ENCODE measurements at places on chromosomes 6 and 20.

GRCh38 chr6:29759457-29759856 is 36.2 kb downstream of the HLA-F start:
- no peak for DNase-seq

- no peak for DNase-seq
These were observed 169.2 kb downstream of the SAMD5 start for GRCh38 chr6:147677647-147678046.

- no peak for DNase-seq
These were observed 93.6 kb downstream of the RPP40 start for GRCh38 chr6:4910037-4910760.

DNA sequence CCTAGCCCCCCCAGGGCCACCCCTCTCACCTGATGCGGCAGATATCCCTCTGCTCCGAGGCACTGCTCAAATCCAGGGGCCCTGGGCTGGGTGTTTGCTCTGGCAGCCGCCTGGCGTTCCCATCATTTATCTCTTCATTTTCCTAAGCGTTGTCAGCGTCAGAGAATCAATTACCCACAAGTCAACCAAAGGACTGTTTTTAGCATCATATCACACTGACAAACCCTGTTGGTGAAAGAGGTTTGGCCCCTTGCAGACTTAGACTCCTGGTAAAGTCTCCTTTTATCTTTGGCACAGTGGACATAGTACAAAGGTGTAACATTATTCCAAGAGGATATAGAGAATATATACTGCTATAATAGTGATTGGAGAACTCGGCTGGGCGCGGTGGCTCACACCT is at the start of gene GHRH:
Gene GHRH (minus strand): TSS at position 101 of the 400 bp plus-strand sequence. CDS start 4,925 bp downstream, outside the sequence.
- DNase-seq = no peak

DNA sequence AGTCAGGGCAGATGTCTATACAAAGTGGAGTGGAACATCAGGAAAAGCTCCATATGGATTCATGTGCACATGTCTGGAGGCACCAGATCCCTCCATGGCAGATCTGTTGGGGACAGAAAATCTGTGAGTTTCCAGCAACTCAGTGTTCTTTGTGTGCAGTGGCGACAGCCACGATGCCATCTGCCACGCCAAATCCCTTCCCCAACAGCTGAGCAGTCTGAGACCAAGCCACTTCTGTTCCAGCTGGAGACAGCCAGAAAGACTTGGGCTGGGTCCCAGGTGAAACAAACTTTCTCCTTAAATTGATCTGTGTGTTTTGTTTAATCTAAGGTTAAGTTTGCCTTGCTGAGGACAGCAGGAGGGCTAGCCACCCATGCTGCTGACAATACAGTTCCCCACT is 22.9 kb downstream of the FKBP1A start:
- DNase-seq = no peak

DNA sequence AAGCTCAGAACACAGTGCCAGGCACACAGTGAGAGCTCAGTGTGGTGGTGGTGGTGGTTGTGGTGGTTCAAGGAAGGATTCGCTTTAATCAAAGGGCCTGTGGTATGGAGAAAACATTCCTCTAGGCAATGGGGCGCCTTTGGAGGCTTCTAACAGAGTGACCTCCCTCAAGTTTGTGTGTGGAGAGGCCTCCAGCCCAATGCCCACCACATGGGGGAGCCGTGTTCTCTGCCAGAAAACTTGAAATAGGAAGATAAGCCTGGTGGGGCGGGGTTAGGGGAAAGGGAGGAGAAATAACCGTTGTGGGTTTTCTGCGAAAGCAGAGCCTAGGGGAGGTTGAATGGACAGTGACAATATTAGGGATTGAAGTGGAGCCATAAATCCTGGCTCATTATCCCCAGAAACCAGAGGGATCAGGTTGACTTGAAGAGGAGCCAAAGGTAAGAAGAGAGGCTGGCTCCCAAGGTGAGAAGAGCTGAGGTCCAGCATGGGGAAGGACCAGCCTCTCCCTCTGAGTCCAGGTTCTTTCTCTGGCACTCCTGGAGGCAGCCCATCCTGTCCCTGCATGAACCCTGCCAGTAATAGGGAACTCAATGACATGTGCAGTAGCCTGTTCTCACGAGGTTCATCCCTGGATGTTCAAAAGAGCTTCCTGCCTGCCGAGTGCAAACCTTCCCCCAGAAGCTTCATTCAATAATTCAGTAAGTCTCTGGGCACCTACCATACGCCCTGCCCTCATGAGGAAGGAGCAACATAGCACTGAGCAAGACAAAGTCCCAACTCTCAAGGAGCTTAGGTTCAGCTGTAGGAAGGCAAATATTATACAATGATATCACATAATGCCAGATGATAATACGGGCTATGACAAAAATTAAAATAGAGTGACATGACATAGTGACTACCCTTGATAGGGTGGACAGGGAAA is 51.4 kb downstream of the TGM2 start:
- no peak for DNase-seq

GRCh38 chr6:107578642-107579341 is 88.9 kb downstream of the SOBP start:
- DNase-seq = no peak

DNA sequence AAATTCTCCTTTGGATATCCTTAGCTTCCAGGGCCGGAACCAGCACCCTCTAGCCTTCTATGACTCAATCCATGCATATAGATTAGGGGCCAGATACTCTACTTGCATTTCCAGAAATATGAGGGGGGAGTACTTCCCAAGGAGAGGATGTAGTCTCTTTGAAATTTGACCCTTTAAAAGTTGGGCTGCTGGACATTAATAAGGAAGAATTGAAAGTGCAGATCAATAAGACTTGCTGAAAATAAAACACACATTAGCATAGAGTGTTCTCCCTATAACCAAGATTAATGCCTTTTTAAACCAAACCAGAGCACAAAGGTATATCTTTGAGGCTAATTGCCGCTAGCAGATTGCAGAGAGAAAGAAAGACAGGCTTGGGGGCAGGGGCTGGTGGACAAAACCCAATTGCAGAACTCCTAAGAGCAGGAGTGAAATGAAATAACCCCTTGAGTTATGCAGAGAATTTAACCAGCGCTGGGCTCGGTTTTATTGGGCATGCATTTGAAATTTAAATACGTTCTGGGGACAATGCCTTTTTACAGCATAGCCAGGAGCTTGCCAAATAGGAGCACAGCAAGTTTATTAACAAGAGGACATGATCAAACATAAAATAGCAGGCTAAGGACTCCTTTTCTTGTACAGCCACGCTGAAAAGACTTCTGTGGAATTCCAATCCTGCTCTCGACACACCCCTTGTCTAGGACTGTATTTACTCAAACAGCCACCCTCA is 108.2 kb upstream of the SALL4 start:
- no peak for DNase-seq

- no peak for DNase-seq
These were observed 3.3 kb downstream of the ADGRB3 start for GRCh38 chr6:68638230-68638900.

- DNase-seq = no peak
These were observed 112.7 kb downstream of the CLIC5 start for GRCh38 chr6:45902984-45903383.

DNA sequence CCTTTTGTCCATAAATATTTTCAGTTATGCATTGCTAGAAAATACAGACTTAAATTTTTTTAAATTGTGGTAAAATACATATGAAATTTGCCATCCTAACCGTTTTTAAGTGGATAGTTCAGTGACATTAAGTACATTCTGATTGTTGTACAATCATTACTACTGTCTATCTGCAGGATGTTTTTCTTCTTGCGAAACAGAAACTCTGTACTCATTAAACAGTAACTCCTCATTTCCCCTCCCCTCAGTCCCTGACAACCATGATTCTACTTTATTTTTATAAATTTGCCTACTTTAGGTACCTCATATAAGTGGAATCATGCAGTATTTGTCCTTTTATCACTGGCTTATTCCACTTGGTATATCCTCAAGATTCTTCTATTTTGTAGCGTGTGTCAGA is 21.3 kb downstream of the TAF11 start:
- DNase-seq = no peak

DNA sequence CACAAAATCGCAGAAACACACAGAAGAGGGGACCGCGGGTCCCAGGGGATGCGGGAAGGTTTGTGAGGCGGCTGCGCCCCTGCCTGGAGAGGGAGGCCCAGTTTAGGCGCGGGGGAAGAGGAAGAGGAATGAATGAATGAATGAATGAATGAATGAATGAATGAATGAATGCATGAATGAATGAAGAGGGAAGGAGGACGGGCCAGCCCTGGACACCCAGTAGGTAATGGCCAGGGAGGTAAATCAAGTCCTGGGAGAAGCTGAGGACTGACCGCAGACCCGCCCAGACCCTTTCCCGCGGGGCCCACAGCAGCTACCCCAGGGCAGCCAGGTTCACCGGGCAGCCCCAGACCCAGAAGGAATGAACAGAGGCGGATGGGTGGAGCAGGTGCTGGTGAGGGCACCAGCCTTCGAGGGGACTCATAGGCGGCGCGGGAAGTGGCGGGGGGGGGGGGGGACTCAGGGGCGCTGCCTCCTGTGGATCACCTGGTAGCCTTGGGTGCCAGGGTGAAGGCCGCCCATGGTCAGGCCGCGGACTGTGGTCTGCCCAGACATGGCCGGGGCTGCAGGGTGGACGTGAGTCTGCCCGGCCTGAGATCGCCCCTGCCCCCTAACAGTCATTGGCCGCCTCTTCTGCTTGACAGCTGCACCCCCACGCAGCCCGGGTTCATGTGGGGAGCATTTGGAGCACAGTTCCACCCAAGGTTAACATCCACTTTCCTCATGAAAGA is 192.0 kb upstream of the PDE10A start:
- DNase-seq = no peak

- DNase-seq = no peak
These were observed 81.1 kb downstream of the ATP9A start for GRCh38 chr20:51687108-51687507.

DNA sequence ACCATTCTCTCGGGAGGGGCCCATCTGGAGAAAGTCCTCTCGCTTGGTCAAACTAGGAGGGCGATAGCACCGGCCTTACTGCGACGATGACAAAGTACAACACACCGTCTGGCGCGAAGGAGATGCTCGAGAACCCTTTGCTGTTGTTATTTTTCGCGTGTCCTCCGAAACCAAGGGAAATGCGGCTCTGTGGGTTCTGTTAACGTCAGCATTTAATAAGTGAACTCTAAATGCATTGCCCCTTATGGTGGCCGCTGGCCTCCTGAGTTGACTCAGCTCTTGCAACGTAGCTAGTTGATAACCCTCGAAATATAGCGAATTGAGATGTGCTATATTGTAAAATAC is 577 bp upstream of the SCAND1 start:
- DNase-seq = no peak
